CD8-positive, alpha-beta memory T cell (primary cell): ENCODE measurements at places on chromosomes 2 and 18. TPM values are rescaled to one million over a fixed set of nuclear protein-coding genes. Genes with fewer than 3 reads are reported as not detected.

DNA sequence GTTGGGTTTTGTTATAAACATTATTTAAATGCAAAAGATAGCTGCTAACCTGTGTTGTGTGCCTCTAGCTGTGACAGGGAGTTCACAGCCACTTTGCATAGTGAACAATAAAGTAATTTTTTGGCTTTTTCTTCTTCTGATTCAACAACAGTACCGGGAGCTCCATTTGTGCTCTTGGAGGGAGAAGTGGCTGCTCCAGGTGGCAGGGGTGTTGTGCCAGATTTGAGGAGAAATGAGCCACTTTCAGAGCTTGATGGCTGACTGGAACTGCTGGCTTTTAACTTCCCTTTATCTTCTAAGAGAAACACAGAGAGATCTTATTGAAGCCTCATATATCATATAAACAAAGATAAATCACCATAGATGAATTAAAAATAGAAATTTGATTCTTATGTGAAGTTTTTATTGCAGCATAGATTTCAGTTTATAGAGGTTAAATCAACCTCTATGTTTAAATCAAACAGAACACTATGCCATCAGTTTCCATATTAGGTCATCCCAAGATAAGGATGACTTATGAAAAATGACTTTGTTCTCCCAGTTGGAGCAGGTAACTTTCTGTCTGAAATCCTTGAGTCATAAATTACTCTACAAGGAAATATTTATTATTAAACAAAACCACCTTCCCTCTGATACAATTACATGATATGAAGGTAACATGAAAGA is 182.0 kb upstream of the SESTD1 start:
- DNase-seq, result no peak

DNA sequence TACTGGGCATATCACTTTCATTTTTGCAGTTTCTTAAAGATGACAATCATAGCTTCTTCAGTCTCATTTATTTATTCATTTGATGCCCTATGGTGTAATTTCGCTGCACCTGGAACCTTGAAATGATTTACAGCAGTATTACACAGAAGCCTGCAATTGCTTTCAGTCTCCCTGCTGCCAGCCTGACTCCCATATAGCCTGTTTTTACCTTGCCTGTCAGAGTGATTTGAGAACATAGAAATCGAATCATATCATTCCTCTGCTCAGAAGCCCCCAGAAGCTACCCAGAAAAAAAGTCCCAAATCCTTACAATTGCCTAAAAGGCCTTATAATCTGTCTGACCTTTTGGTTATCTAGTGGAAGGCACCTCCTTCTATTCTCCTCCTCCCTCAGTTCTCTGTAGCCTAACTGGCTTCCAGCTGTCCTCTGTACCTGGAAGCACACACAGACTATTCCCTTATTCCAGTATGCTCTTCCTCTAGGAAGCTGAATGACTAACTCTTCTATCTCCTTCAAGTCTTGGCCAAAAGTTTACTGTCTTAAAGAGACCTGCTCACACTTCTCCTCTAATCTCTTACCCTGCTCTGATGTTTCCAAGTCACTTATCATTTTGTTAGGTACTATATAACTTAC is 12.6 kb downstream of the SCN3A start:
- no peak for DNase-seq

DNA sequence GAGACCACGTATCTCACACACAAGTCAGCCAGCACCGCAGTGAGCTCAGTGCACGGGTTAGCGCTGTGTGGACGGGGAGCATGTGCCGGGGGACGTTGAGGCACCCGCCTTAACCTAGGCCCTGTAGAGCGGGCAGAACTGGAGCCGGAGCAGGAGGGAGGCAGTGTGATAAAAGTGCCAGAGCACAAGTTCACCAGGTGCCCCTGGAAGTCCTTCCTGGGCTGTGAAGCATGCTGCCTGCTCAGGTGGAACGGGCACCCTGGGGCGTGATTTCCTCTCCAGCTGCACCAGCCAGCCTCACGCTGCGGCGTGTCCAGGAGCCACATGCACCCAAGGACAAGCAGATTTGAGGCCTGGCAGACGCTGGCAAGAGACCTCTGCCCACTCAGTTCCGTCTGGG is 50.3 kb downstream of the ITGB1BP1 start:
- DNase-seq, result no peak

- no peak for DNase-seq
Measured at GRCh38 chr2:130825231-130825965, 11.3 kb upstream of the ARHGEF4 start.

Gene CSRNP3
- total RNA-seq, result not detected
